ENCODE measurements at places on chromosomes 7 and 10. TPM values are rescaled to one million over a fixed set of nuclear protein-coding genes. Genes with fewer than 3 reads are reported as not detected.
A peak's percentile ranks its signal among the peaks of the same experiment; 100 is the strongest.

- DNase-seq = no peak
These were observed 41.0 kb downstream of the FOXK1 start for GRCh38 chr7:4722960-4723630.

DNA sequence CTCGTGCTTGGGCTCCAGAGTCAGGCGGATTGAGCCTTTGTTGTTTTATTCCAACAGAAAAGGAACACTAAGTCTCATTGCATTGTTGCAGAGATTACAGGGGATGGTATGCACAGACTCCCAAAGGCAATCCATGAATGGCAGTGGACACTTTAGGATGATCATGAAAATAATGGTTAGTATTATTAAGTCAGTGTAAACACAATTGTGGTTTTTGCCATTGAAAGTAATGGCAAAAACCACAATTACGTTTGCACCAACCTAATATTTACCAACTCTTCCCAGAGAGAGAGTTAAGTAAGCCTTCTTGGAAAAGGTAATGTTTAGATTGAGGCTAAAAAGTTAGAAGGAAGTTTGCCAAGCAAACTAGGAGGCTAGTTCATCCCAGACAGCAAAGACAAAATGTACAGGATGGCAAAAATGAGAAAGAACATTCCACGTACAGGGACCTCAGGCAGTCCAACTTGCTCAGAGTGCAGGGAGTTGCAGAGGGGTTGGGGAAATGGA is 72.9 kb upstream of the AMPH start:
- DNase-seq = no peak

DNA sequence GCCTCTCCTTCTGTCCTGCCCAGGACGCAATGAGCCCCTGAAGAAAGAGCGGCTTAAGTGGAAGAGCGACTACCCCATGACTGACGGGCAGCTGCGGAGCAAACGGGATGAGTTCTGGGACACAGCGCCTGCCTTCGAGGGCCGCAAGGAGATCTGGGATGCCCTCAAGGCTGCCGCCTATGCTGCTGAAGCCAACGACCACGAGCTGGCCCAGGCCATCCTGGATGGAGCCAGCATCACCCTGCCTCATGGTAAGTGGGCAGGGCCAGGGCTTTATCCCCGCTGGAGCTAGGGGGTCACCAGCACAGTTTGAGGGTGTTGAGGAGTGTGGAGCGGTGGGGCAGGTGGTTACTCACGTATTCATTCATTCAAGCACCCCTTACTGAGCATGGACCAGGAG is 4.7 kb upstream of the ANKRD2 start:
- DNase-seq = no peak

- peak; percentile 88 for DNase-seq
These were observed 730.0 kb upstream of the IGFBP3 start for GRCh38 chr7:46651070-46651469.

- DNase-seq = no peak
These were observed 31.9 kb upstream of the PWWP2B start for GRCh38 chr10:132365102-132365501.

The PILRA gene
- 2.0 TPM for total RNA-seq

The ABCA13 gene
- 0.87 TPM for total RNA-seq

The FBXL13 gene
- total RNA-seq = 4.3 TPM

The CAMK2B gene
- total RNA-seq = 0.20 TPM
